A549 (cell line): ENCODE measurements at places on chromosomes 16 and 17. TPM values are rescaled to one million over a fixed set of nuclear protein-coding genes. Genes with fewer than 3 reads are reported as not detected.

The HBA1 gene
- 0.51 to 1.3 TPM (median 0.58 TPM) in 3 replicates for polyA plus RNA-seq

The KRTAP1-5 gene
- polyA plus RNA-seq: not detected in 3 replicates

GRCh38 chr17:17146786-17147406, 59.2 kb downstream of the PLD6 start:
- peak; percentile 55 for DNase-seq

DNA sequence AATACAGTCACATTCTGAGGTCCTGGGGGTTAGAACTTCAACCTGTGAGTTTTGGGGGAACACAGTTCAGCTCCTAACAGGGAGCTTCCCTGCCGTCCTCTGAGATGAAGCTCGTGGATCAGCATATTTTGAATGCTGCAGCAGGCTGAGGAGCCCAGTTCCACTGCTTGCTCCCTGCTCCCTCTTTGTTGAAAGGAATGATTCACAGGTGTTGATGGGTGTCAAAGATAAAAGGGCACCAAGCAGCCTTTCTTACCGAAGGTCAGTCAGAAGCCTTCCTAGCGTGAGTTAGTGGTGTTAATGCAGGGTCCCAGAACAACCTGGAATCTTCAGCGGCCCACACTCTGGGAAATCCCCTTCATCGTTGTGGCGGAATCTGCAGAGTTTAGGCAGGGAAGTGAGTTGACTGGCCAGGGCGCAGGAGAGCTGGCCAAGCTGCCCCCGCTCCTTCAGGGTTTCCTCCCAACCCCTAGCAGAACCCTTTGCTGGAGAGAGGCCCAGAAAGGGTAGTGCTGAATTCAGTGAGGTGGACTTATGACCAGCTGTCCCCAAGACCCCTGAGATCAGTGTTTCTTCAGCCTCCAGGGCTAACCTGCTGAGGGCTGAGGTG, 114.8 kb downstream of the GNAO1 start:
- no peak for DNase-seq

- no peak for DNase-seq
These were observed 9.4 kb upstream of the DNASE1 start for GRCh38 chr16:3645108-3645503.

GRCh38 chr17:77489893-77490255, 349.1 kb downstream of the SEC14L1 start:
- DNase-seq: no peak

The ALDH3A1 gene
- polyA plus RNA-seq: 833 to 1,094 TPM (median 959 TPM) in 3 replicates

DNA sequence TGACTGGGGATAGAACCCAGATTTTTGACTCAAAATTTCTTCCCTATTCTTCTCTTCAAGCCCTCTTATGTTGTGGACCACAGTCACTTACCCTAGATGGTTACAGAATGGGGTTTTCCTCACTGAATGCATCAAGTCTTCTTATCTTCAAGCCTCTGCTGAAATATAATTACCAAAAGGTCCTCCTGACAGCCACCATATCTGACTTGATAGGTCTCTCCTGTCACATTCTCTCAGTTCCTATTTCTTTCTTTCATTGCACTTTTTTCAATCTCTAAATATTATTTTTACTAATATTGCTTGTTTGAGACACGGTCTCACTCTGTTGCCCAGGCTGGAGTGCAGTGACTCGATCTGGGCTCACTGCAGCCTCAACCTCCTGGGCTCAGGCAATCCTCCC, 1.1 kb upstream of the COPZ2 start:
- no peak for DNase-seq

The MLLT6 gene
- 24.6 to 29.9 TPM (median 28.3 TPM) in 3 replicates for polyA plus RNA-seq

- no peak for DNase-seq
These were observed 528 bp downstream of the PER1 start for GRCh38 chr17:8151641-8152111.

DNA sequence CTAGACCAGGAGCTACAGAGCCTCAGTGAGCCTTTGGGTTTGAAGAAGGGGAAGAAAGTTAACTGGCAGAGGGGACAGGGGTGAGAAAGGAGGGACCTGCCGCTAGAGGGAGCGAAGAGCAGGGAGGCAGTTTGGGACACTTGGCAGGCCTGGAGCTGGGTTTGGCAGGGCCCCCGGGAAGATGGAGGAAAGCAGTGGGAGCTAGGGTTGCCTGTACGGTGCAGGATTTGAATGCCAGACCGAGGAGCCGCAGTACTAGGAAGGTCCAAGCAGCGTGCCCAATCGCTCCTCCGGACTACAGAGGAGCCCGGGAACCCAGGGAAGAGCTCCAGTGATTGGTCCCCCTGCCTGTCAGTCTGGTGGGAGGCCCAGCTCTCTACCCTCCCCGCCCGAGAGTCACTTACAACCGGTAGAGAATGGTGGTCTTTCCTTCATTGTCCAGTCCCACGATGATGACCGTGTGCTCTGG, 1.3 kb downstream of the ARL5C start:
- peak; percentile 91 for DNase-seq

The CPNE7 gene
- 42.8 to 55.2 TPM (median 45.2 TPM) in 3 replicates for polyA plus RNA-seq

The C17orf67 gene
- polyA plus RNA-seq: 2.4 to 2.8 TPM (median 2.6 TPM) in 3 replicates

GRCh38 chr17:43316522-43317142, 82.2 kb upstream of the ARL4D start:
- no peak for DNase-seq

- DNase-seq: peak; percentile 73
These were observed 15.3 kb upstream of the GNA13 start for GRCh38 chr17:65071861-65072260.

The ABI3 gene
- not detected in 3 replicates for polyA plus RNA-seq

DNA sequence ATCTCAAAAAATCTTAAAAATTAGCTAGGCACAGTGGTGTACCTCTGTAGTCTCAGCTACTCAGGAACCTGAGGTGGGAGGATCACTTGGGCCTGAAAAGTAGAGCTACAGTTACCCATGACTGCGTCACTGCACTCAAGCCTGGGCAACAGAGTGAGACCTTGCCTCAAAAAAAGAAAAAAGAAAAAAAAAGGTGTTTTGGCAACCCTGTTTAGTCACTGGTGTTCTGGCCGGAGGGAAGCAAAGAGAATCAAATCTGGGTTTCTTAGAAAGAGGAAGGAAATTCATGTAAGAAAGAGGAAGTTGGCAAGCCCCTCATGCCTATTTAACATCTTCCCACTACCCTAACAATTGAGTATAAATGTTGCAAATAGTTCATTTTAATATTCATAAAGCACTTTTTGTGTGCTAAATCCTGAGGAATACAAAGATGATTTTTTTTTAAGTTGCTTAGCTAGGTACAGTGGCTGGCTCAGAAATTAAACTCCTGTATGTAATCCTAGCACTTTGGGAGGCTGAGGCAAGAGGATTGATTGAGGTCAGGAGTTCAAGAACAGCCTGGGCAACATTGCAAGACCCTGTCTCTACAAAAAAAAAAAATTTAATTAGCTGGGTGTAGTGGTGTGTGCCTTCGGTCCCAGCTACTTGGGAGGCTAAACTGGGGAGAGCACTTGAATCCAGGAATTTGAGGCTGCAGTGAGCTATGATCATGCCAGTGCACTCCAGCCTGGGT, 6.5 kb upstream of the USP32 start:
- no peak for DNase-seq

GRCh38 chr17:48993951-48994350, 3.2 kb upstream of the IGF2BP1 start:
- no peak for DNase-seq

GRCh38 chr16:25124503-25124902, 13.0 kb downstream of the LCMT1 start:
- DNase-seq: no peak

DNA sequence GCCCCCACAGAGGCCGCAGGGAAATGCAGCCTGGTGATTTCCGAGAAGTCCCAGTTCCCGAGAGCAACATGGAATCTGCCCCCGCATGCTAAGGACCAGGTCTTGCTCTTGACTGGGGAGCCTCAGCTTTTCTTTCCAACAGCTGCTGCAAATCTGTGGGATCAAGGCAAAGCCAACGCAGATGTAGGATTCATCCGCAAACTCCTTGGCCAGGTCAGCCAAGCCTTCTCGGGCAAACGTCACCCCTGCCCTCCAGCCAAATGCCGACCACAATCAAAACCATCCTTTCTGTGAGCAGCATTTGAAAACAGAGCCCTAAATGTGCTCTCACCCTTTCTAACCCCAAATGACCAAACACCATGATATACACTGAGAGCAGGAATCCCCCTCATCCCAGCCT, 54.0 kb downstream of the MRM3 start:
- no peak for DNase-seq

DNA sequence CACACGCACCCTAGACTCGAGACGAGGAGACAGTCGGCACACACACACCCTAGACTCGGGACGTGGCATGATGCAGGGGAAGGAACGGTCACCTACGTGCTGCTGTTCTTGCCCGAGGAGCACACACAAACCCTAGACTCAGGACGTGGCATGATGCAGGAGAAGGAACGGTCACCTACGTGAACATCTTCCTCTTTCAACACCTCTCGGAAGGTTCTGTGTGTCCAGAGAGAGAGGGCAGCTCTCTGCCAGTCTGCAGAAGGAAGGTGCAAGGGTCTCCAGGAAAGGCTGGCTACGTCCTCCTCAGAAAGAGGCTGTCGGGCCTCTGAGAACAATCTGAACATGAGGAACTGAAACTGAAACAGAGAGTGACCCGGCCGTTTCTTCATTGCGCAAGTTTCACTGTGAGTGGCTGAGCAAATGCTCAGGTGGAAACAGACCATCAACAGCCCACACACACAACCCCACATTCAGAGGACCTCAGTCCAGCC, 43.4 kb downstream of the ZNF276 start:
- DNase-seq: no peak

- DNase-seq: peak; percentile 78
These were observed 21.9 kb downstream of the C1QTNF1 start for GRCh38 chr17:79045842-79046196.

DNA sequence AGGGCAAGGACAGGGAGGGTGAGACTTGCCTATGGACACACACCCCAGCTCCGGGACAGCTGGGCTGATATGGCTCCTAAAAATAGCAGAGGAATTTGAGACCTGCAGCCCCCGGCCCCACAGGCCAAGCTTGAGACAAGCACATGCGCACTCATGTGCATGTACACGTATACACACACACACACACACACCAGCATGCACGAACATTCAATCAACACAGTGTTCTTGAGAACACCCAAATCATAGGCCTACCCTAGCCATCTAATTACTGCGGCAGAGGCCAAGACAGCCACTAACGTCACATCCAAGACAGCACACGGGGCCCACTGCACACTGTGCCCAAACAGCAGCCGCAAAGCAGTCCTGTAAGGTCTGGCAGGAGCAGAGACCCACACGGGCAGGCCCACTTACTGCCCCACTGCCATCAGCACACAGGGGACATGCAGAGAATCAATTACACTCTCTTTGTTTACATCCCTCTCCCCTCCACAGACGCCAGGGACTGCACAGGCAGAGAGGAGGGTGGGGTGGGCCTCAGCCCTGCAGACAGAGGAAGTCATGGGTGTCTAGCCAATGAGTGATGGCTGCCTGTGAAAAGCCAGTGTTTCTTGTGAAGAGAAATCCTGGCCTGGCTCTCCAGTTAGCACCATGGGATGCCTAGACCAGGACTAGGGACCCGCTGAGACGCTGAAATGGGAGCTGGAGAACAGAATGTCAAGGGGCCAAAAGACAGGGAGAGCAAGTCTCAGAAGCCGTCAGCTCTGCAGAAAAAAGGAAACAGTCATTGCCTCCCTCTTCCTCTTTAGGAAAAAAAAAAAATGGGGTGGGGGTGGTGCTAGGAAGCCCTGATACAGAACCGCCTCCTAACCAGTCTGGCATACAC, 39.3 kb downstream of the MYO18A start:
- no peak for DNase-seq

The RUNDC3A gene
- polyA plus RNA-seq: 0.21 to 0.48 TPM (median 0.22 TPM) in 3 replicates

GRCh38 chr17:79036181-79036580, 12.2 kb downstream of the C1QTNF1 start:
- DNase-seq: no peak

DNA sequence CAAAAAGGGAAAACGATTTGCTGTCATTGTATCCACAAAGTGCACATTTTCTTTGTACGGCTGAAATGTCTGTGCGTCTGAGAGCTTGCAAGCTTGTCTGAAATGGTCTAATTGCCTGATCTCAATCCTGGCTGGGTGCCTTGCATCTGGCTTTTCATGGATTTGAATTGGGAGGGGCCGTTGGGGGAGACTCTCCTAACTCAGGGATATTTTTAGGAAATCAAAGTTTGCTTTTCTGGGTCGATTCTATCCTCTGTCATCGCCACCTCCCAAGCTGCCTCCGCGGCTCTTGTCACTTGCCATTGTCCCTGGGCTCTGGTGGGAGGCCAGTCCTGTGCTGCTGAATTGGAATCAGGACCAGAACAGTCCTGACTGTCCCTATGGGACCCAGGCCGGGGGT, 33.3 kb upstream of the MGAT5B start:
- DNase-seq: no peak

DNA sequence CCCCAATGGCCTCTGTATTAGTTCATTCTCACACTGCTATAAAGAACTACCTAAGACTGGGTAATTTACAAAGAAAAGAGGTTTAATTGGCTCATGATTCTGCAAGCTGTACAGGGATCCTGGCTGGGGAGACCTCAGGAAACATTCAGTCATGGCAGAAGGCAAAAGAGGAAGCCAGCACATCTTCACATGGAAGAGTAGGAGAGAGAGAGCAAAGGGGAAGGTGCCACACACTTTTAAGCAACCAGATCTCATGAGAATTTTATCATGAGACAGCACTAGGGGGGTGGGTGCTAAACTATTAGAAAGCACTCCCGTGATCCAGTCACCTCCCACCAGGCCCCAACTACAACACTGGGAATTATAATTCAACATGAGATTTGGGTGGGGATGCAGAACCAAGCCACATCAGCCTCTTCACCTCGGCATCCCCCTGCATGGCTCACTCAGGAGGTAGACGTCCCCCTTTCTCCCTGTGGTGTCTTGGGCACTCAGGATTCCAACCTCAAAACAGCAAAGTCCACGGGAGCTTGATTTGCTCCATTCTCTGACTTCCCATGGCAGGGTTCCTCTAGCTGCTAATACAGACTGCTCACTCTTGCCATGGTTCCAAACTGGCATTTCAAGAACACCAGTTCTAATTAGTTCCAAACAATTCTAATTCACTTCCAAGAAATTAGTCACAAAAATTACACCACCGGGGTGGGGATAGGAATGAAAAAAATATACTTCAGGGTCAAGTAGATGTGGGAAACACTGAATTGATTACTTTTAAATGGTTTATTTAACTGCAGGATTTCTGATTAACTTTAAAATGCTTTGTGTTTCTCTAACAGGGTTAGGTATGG, 203.8 kb upstream of the HSBP1 start:
- no peak for DNase-seq

DNA sequence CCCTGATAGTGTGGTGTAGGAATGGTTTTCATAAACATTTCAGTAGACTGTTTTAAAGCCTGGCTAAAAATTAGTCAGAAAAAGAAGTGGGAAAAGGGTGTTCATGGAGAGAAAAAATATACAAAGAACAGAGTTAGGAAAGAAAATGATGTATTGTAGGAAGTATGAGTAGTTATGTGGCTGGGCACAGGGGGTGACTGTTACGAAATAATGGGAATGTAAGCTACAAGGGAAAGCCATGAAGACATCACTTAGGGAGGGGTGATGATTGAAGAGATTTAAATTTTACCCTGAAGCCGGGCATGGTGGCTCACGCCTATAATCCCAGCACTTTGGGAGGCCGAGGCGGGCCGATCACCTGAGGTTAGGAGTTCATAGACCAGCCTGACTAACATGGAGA, 55.3 kb downstream of the NUP88 start:
- DNase-seq: no peak

The CTRL gene
- 3.6 to 4.4 TPM (median 3.9 TPM) in 3 replicates for polyA plus RNA-seq

The KRT33B gene
- 0.05 to 0.08 TPM in 2 of 3 replicates, not detected in the other for polyA plus RNA-seq

The BEAN1 gene
- 1.2 to 2.4 TPM (median 1.7 TPM) in 3 replicates for polyA plus RNA-seq

The PRRT2 gene
- 0.34 to 0.55 TPM (median 0.44 TPM) in 3 replicates for polyA plus RNA-seq

The SP6 gene
- 2.0 to 2.3 TPM (median 2.1 TPM) in 3 replicates for polyA plus RNA-seq

The PRSS8 gene
- polyA plus RNA-seq: 0.09 to 0.21 TPM (median 0.15 TPM) in 3 replicates

The CREBBP gene
- 13.4 to 15.2 TPM (median 14.7 TPM) in 3 replicates for polyA plus RNA-seq
